Right lobe of liver (tissue), 6 donors: ENCODE measurements at places on chromosomes 2 and 18.

- no peaks in the 10 kb centered on the region for H3K36me3 ChIP-seq
- H3K4me3 ChIP-seq, result no peak overlapping the region
- no peak for DNase-seq
- H3K27ac ChIP-seq, result no peak overlapping the region
- no peaks in the 10 kb centered on the region for H3K4me1 ChIP-seq
Observed at GRCh38 chr2:118801151-118801550, 46.3 kb downstream of the EN1 start.

- H3K4me3 ChIP-seq, result no peak overlapping the region
- H3K36me3 ChIP-seq, result no peaks in the 10 kb centered on the region
- no peaks in the 10 kb centered on the region for H3K27me3 ChIP-seq
Observed at GRCh38 chr2:191946471-191947182, 99.7 kb upstream of the CAVIN2 start.

DNA sequence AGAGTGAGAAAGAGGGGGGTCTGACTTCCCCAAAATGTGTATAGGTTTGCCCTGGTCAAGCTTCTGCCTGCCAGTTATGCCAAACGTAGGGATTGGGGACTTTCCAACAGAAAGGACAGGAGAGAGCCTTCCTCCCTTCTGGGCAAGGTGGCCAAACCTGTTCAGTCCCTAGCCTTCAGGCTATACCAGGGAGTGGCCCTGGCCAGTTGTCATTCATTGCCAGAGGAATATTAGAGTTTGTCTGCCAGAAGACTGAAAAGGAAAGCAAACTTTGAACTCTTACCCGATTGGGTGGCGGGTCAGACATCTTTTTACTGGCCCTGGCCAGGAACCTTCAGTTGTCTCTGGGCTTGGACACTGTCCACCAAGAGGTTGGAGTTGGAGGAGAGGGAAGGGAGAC, 22.1 kb downstream of the RAB3GAP1 start:
- no peaks in the 10 kb centered on the region for H3K36me3 ChIP-seq
- no peaks in the 10 kb centered on the region for H3K27me3 ChIP-seq
- H3K27ac ChIP-seq, result no peak overlapping the region
- no peaks in the 10 kb centered on the region for H3K4me1 ChIP-seq

DNA sequence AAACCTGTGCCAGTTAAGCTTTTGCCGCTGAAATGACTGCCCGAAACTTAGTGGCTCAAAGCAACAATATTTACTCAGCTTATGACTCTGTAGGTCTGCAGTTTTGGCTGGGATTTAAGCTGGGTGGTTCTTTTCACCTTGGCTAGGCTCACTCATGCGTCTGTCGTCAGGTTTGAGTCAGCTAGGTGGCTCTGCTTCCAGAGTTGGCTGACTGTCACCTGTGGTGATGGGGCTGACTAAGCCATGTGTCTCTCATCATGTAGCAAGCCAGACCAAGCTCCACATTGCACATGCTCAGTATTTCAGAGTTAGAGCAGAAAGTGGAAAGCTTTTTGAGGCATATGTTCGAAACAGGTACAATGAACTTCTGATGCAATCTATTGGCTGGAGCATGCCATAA, 354.8 kb downstream of the MEIS1 start:
- no peak overlapping the region for H3K27ac ChIP-seq
- no peak for DNase-seq
- no peak overlapping the region for H3K4me3 ChIP-seq

DNA sequence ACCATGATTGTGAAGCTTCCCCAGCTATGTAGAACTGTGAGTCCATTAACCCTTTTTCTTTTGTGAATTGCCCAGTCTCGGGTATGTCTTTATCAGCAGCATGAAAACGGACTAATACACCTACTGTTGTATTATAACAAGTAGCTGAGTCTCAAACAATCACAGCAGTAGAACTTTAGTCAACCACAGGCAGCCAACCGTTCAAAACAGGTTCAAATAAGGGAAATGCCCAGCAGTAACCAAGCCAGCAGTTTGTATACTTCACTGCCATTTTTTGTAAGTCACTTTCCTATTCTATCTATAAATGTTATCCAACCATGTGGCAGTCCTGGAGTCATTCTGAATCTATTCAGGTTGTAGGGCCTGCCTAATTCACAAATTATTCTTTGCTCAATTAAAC, 1560.6 kb upstream of the SLC39A10 start:
- H3K4me1 ChIP-seq, result no peaks in the 10 kb centered on the region
- H3K27ac ChIP-seq, result no peak overlapping the region
- DNase-seq, result no peak
- H3K4me3 ChIP-seq, result no peak overlapping the region

DNA sequence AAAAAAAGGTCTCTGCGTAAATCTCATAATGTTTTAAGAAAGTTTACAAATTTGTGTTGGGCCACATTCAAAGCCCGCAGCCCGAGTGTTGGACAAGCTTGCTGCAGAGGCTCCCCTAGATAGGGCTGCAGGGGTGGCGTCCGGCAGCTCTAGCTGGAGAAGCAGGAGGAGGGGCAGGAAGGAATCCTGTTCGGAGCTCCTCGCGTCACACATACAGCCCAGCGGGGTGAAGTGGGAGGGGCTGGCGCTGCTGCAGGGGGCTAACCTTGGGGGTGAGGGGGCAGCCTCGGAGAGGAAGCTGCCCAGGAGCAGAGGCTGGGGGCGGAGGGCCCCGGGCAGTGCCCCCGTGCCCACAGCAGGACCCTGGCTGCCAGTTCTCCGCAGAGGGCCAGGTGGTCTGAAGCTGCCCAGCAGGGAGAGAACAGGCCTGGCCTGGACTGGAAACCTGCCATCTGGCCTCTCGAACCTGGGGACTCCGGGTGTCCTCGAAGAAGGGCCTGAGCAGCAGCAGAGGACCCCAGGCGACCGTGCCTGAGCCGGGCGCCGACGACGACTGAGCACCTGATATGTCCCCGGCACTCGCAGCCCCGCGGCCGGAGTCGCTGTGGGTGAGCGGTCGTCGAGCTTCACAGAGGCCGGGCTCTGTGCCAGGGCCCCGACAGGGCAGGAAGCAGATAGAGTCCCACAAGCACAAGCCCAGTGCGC, 2.6 kb upstream of the GPR35 start:
- DNase-seq, result peak; percentile 60
- H3K27ac ChIP-seq, result no peak overlapping the region
- H3K4me1 ChIP-seq, result no peaks in the 10 kb centered on the region

GRCh38 chr2:43305517-43305916, 79.1 kb upstream of the ZFP36L2 start:
- no peaks in the 10 kb centered on the region for H3K36me3 ChIP-seq
- peak overlapping the region; percentile 48 for H3K27ac ChIP-seq
- H3K4me3 ChIP-seq, result no peak overlapping the region
- no peaks in the 10 kb centered on the region for H3K27me3 ChIP-seq

- H3K27ac ChIP-seq, result no peak overlapping the region
- H3K36me3 ChIP-seq, result no peaks in the 10 kb centered on the region
- no peaks in the 10 kb centered on the region for H3K27me3 ChIP-seq
- DNase-seq, result no peak
- H3K4me3 ChIP-seq, result no peak overlapping the region
Observed at GRCh38 chr2:205461169-205461568, 221.1 kb upstream of the NRP2 start.

DNA sequence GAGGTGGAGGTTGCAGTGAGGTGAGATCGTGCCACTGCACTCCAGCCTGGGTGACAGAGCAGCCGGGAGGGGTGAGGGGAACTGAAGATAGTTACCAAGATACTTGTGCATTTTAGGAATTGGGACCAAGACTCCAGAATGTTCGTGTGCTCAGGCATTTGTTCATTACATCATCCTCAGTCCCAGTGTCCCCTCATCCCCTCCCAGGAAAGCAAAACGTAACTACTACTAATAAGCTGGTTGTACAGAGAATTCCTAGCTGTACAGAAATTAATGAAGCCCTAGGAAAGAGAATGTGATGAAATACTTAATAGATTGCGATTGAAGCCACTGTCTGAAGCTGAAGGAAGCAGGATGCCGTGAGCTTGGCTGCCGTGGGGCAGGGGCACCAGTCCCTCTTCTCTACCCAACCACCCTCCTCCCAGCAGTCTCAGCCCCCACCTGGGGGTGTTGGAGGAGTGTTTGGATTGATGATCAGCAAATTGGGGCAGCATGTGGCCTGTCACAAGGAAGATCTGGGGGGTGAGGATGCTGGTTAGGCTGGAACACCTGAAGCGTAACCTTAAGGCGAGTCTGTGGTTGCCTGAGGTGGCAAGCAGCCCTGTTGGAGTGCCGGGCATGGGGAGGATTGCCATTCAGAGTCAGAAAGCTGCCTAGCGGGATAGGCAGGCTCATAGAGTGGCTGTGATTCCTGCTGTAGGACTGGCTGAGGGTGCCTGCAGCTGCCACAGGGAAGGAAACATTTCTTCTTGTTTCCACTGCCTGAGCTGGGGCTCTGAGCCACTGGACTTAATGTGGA, 140.9 kb downstream of the SH3RF3 start:
- no peaks in the 10 kb centered on the region for H3K4me1 ChIP-seq
- no peaks in the 10 kb centered on the region for H3K27me3 ChIP-seq
- DNase-seq, result no peak
- H3K36me3 ChIP-seq, result no peaks in the 10 kb centered on the region
- no peak overlapping the region for H3K27ac ChIP-seq
- no peak overlapping the region for H3K4me3 ChIP-seq

GRCh38 chr2:109648041-109648527, 33.9 kb downstream of the SOWAHC start:
- peaks cover 15% of the 10 kb centered on the region for H3K4me1 ChIP-seq
- no peak for DNase-seq
- no peak overlapping the region for H3K27ac ChIP-seq
- no peak overlapping the region for H3K4me3 ChIP-seq
- no peaks in the 10 kb centered on the region for H3K27me3 ChIP-seq

DNA sequence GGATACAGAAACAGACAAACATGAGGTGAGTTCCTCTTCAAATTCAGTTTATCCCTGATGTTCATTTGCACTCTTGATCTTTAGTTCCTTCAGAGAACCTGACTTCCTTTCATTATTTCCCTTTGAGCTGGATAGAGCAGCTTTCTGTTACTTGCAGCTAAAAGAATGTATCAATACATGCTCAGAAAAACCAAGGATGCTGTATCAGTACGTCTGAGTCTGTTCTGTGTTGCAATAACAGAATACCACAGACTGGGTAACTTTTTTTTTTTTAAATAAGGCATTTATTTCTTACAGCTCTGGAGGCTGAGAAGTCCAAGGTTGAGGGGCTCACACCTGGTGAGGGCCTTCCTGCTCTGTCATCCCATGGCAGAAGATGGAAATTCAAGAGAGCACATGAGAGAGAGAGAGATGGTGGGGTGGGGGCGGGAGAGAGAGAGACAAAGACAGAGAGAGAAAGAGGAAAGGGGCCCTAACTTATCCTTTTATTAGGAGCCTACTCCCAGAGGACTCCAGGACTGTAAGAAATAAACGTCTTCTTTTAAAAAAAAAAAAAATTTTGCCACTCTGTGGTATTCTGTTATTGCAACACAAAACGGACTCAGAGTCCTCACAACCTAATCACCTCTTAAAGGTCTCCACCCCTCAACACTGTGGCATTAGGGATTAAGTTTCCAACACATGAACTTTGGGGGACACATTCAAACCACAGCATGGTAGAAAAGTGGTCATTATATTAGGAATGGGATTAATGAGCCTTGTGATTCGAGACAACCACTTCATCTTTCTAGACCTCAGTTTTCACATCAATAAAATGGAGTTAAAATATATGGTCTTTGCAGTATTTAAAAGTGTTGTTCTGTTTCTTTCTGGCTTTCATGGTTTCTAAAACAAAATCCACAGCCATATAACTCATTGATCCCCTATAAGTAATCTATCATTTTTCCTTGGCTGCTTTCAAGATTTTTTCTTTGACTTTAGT, 18.4 kb upstream of the SELENOI start:
- H3K27me3 ChIP-seq, result no peaks in the 10 kb centered on the region
- no peaks in the 10 kb centered on the region for H3K36me3 ChIP-seq
- no peaks in the 10 kb centered on the region for H3K4me1 ChIP-seq
- DNase-seq, result no peak

DNA sequence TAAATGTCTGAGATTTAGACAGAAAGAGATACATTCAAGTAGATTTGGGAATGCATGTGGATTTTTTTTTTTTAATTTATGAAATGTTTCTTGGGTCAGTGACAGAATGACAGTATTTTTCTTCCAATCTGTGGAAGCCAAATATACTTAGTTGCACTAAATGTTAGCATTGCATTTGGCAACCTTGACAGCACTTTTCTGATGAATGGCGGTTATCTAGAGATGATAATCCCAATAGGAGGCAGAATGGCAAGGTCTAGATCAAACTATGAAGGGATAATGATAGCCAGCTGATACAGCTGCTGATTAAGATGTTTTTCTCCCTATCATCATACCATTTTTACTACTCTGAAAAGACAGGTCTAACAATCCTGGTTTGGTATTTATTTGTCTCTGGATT, 174.5 kb upstream of the STON1 start:
- H3K4me1 ChIP-seq, result peaks cover 50% of the 10 kb centered on the region
- H3K27ac ChIP-seq, result no peak overlapping the region
- DNase-seq, result no peak
- no peaks in the 10 kb centered on the region for H3K27me3 ChIP-seq

- H3K4me1 ChIP-seq, result no peaks in the 10 kb centered on the region
- no peak overlapping the region for H3K27ac ChIP-seq
- no peaks in the 10 kb centered on the region for H3K27me3 ChIP-seq
- DNase-seq, result no peak
- no peak overlapping the region for H3K4me3 ChIP-seq
Observed at GRCh38 chr2:166802475-166802874, 85.8 kb upstream of the XIRP2 start.

DNA sequence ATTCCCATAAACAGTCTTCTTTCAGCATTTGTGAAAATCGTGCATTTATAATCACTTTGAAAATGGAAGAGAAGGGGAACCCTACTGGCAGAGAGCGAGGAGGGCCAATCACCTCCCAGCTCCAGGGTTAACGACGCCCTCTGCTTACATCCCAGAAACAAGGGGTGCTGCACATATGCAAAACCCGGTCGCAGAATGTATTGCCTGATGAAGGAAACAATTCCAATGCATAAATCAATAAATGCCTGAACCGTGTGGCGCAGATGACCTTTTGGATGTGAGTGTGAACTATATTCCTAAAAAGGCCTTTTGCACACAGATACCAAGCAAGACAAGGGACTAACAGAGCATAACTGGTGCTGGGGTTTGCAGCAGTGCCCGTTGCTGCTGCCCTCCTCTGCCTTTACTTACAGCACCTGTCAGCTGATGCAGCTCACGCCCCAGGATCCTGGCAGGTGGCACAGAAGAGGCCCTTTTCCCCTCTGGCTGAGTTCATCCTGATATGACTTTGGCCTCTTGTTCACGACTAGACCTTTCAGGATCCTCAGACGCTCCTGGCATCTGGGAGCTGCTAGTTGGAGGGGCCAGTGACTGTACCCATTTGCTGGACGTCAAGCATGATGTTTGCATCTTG, 67.8 kb downstream of the MYT1L start:
- no peak overlapping the region for H3K4me3 ChIP-seq
- no peaks in the 10 kb centered on the region for H3K4me1 ChIP-seq
- no peaks in the 10 kb centered on the region for H3K27me3 ChIP-seq
- no peak overlapping the region for H3K27ac ChIP-seq
- H3K36me3 ChIP-seq, result no peaks in the 10 kb centered on the region
- no peak for DNase-seq

GRCh38 chr2:26607698-26608097, 33.5 kb downstream of the CIB4 start:
- no peak for DNase-seq
- no peaks in the 10 kb centered on the region for H3K27me3 ChIP-seq
- H3K27ac ChIP-seq, result no peak overlapping the region
- no peaks in the 10 kb centered on the region for H3K36me3 ChIP-seq
